ENCODE measurements at places on chromosomes 6 and 20.

- peak; percentile 50 for DNase-seq
Measured at GRCh38 chr6:36678488-36679042, at the start of gene CDKN1A. Gene CDKN1A, plus strand, starts transcription at chr6:36678714. Its CDS starts 5,388 bp downstream, at chr6:36684102.

- no peak for DNase-seq
Measured at GRCh38 chr6:27283279-27283678, 28.8 kb downstream of the POM121L2 start.

- no peak for DNase-seq
Measured at GRCh38 chr6:33912195-33912594, 108.4 kb upstream of the MLN start.

DNA sequence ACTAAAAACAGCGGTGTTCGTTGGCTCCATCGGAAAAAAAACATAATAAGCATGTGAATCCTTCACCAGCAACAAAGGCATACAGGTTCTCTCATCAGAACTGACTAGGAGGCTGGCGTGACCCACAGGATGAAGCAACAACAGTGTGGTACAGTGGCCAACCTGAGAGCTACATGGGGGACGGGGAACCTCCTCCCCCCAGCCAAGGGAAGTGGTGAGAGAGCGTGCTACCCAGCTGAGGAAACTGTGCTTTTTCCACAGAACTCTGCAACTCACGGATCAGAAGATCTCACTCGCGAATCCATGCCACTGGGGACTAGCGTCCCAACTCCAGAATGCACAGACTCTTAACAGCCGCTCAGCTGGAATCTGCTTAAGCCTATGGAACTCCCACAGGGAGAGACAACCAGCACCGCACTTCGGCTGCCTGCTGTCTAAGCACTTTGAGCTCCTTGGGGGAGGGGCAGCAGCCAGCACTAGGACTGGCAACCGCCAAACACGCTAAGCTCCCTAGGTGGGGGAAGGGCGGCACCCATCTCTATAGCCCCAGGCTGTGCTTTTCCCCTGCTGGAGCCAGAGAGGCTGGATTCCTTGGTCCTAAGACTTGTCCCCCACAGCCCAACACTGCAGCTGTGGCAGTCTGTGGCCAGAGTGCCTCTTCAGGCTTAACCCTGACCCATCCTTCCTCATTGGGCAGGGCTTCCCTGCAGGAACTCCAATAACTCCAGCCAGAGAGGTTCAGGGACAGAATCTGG, 538.3 kb upstream of the BTBD3 start:
- no peak for DNase-seq

GRCh38 chr6:9346923-9347322, 911.6 kb upstream of the SLC35B3 start:
- DNase-seq, result no peak

- DNase-seq, result no peak
Measured at GRCh38 chr6:14743474-14744211, 502.2 kb upstream of the JARID2 start.

DNA sequence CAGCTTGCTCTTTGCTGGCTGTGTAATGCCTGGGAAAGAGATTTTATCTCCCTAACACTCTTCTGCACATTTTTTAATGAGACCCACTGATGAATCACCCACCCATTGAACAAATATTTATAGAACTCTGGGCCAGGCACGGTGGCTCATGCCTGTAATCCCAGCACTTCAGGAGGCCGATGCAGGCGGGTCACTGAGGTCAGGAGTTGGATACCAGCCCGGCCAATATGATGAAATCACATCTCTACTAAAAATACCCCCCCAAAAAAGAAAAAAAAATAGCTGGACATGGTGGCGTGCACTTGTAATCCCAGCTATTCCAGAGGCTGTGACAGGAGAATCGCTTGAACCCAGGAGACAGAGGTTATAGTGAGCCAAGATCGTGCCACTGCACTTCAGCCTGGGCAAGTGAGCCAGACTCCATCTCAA, 82.1 kb upstream of the SIRPA start:
- no peak for DNase-seq

- no peak for DNase-seq
Measured at GRCh38 chr20:2763186-2763585, 37.2 kb downstream of the CPXM1 start.

DNA sequence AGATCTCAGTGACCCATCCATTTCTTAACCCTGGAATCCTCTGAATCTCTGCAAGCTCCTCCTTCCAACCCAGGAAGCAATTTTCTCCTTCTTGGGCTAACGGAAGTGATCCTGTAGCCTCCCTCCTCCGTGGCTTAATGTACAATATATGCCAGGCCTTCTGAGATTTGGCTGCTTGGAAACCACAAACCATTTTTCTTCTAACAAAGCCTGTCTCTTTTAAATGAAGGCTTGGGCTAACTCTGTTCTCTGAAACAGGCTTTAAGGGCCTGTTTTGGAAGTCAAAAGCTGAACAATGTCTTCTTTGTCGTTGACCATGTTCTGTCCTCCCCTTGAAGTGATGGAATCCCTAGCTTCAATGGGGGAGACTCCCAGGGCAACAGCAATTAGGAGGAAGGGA, 14.9 kb downstream of the FYN start:
- DNase-seq, result no peak

GRCh38 chr6:141548966-141549365, 583.8 kb upstream of the GJE1 start:
- DNase-seq, result no peak

GRCh38 chr6:45541934-45542333, 164.2 kb upstream of the SUPT3H start:
- DNase-seq, result no peak

GRCh38 chr6:113146878-113147277, 710.3 kb upstream of the MARCKS start:
- DNase-seq, result no peak

- no peak for DNase-seq
Measured at GRCh38 chr6:106692819-106693208, 63.4 kb downstream of the QRSL1 start.

DNA sequence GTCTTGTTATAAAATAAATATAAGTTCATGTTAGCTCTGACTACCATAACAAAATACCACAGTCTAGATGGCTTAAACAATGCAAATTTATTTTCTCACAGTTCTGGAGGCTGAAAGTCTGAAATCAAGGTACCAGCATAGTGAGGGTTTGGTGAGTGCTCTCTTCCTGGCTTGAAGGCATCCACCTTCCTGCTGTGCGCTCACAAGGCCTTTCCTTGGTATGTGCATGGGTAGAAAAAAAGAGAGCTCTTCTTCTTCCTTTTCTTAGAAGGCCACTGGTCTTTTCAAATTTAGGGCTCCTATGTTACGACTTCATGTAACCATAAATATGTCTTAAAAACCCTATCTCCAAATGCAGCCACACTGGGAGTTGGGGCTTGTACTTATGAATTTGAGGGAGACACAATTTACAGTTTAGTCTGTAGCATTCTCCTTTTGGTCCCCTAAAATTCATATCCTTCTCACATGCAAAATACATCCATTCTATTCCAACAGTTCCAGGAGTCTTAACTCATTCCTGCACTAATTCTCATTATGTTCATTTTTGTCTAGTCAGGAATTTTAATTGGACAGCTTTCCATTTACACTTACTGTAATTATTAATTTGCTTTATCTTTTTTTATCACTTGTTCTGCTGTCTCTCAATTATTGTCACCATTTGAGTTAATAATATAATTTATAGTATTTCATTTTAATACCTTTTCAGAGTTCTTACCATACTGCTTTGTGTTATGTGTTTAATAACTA, 381.9 kb upstream of the EPHA7 start:
- no peak for DNase-seq

DNA sequence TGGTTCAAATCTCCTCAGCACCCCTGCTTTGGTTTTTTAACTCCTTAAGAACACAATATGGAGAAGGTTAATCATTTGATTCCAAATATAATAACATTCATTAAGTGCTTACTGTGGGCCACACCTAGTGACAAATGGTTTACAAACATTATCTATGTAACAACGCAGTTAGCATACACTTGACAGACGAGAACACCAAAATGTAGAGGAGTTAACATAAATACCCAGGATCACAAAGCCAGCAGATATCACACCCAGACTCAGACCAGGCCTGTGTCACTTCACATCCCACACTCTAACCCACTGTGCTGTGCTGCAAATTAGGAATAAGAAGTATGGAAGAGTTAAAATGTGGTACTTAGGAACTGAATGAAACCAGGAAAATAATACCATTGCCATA, 82.9 kb downstream of the AGPAT4 start:
- DNase-seq, result no peak

DNA sequence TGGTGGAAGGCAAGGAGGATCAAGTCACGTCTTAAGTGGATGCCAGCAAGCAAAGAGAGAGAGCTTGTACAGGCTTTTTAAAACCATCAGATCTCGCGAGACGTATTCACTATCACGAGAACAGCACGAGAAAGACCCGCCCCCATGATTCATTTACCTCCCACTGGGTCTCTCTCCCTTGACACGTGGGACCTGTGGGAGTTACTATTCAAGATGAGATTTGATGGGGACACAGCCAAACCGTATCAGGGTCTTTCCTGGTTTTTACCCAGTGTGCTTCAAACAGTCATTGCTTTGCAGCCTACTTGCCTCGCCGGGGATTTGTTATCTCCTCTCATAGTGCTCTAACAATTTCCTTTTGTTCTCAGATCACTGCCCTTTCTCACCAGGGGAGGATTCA, 108.2 kb downstream of the UST start:
- DNase-seq, result no peak

DNA sequence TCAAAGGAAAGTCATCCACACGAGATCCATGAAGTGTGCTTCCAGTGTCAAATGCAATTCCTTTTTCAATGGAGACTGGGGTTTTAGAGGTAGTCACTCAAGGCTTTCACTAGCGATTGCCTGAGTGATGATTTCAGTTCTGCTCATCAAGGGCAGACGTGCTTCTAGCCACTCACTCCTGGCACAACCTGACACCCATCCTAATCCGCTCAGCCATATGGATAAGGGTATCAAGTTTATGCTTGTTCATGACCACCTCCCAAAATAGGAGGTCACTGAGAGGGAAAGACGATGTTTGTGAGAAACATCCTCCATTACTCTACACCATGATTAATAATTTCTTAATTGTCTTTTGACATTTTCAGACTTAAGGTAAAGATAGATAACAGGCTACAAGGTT, 91.3 kb upstream of the HEY2 start:
- no peak for DNase-seq

- no peak for DNase-seq
Measured at GRCh38 chr20:45538209-45538799, 978 bp downstream of the WFDC6 start.

- DNase-seq, result no peak
Measured at GRCh38 chr6:28597924-28598722, 72.4 kb downstream of the GPX5 start.

DNA sequence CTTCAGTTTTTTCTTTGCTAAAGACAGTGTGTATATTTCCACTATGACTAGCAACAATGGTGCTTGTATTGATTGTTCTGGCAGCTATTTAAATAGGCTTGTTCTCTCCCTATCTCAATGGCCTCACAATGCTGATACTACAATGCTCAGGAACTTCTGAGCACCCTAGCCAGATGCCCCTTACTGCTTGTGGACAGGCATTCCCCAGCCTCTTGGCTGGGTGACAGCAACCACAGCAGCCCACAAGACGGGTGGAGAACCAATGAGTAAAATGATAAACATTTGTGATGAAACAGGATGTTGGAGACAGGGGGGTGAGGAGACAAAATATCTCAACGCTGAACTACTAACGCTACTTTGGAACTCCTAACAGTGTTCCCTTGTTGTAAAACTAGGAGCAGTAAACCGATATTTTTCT, 42.3 kb downstream of the HIVEP2 start:
- DNase-seq, result no peak

DNA sequence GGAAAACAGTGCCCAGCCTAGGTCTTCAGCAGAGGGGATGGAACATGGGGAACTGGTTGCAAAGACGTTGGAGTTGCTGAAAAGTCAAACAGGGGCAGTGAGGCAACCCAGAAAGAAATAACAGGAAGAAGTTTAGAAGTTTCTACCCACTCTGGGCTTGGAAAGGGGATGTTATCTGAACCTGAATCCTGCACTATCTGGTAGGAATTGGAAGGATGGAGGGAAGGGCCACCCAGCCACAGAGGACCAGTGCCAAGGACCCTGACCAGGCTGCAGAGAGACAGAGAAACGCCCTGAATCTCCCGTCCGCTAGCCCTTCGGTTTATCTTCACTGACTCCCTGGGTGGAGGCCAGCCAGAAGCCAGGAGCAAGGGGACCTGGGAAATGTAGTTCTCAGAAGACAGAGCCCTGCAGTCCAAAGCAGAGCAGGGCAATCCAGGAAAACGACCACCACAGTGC, 217.3 kb upstream of the RREB1 start:
- DNase-seq, result no peak

- DNase-seq, result no peak
Measured at GRCh38 chr20:58421497-58421850, 32.4 kb downstream of the VAPB start.

- no peak for DNase-seq
Measured at GRCh38 chr6:157227202-157228166, 95.8 kb downstream of the TMEM242 start.

GRCh38 chr6:110566346-110567125, 90.1 kb upstream of the SLC22A16 start:
- no peak for DNase-seq

GRCh38 chr6:84074988-84075781, 41.6 kb downstream of the MRAP2 start:
- DNase-seq, result peak; percentile 34

DNA sequence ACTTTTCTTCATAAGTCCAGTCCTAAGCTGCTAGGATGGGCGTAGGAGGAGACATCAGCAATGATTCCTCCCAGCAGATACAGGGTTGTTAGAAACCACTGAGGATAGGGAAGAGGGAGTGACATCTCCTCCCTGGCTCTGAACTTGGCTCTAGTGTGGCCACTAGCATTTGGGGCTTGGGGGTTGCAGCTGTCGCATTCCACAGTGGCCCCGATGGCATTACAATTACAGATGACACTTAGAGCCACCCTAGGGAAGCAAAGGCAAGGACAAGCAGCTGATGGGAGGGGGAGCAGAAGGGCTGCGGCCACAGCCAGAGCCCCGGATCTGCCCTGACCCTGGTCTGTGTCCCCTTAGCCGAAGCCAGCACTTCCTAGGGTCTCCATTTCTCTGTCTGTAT, 9.5 kb upstream of the CDKN1A start:
- no peak for DNase-seq

- DNase-seq, result no peak
Measured at GRCh38 chr6:163459007-163459406, 44.5 kb downstream of the QKI start.

DNA sequence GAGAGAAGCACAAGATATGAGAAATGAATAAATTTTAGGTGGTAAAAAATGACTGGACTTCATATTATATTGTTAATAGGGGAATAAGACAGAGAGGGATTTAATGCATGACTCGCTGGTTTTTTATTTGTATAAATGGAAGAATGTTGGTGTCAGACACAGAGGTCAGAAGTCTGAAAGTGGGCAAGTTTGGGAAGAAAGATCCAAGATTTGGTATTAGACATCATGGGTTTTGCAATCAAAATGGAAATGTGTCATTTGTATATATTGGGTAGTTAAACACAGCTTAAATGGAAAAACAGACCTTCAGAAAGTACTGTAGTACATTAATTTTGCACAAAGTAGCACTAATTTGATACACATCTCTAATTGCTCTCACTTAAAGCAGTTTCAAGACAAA, 96.2 kb downstream of the EYA4 start:
- DNase-seq, result no peak
